ENCODE measurements at places on chromosomes 1 and 21.

- DNase-seq: no peak
These were observed 448 bp downstream of the AURKAIP1 start for GRCh38 chr1:1374589-1374928.

GRCh38 chr1:200778766-200779165 is 40.1 kb downstream of the CAMSAP2 start:
- DNase-seq: no peak

DNA sequence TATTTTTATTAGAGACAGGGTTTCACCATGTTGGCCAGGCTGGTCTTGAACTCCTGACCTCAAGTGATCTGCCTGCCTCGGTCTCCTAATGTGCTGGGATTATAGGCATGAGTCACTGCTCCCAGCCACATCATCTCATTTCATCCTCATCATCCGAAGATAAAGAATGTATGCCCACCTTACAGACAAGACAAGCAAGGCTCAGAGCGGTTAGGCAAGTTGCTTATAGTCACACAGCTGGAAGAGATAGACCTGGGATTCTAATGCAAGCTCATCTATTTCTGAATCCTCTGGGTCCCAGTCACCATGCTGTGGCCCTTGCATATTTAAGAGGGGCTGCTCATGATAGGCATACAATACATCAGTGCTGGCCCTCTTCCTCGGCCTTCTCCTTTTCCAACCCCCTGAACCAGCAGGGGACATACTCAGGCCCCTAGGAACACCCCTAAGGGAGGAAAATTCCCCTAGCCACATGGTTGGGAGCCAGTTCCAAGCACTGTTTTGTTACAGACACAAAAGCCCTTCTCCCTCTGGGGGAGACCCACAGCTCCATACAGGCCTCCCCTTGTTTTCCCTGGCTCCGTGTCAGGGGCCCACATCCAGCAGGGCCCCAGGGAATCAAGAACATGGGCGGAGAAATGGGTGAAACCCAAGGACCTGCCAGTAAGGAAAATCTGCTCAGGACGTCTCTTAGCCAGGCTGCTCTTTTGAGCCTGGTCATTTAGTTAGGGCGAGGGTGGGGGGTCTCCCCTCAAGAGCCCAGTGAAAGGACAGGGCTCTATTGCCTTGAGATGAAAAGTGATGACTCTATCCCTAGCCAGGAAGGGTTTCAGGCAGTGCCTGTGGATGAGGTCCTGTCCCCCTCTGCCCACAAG is 6.9 kb downstream of the CSRP1 start:
- DNase-seq: no peak

DNA sequence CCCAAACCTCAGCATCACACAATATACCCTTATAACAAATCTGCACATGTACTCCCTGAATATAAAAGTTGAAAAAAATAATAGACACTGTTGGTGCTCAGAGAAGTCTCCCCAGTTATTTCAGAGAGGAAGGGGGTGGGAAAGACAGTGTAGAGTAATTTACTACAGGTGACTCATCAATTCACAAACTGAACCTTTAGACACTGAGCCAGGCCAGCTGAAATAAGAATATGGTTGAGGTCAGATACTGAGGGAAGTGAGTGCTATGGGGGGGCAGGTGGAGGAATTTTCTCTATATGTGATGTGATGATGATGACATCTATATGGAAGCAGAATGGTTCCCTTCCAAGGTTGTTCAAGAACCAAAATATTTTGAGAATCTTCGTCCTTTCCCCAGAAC is 50.1 kb downstream of the MRPL39 start:
- DNase-seq: no peak

- no peak for DNase-seq
These were observed 28.9 kb downstream of the AGO4 start for GRCh38 chr1:35836734-35837133.

- DNase-seq: no peak
These were observed 118.6 kb downstream of the LRIG2 start for GRCh38 chr1:113191579-113192076.

- no peak for DNase-seq
These were observed 112.0 kb downstream of the PDE4B start for GRCh38 chr1:65904681-65905083.

Data from NCI-H510A (cell line).